ENCODE measurements at places on chromosomes 7 and 10. TPM values are rescaled to one million over a fixed set of nuclear protein-coding genes. Genes with fewer than 3 reads are reported as not detected.

Gene COL1A2
- total RNA-seq = 19.6 TPM

Gene GNGT1
- total RNA-seq = not detected

Gene COL17A1
- 0.88 TPM for total RNA-seq

Gene NPY
- total RNA-seq = not detected

Gene NKX2-3
- total RNA-seq = under 0.01 TPM

Gene LGI1
- total RNA-seq = not detected

Gene PIK3CG
- 5.3 TPM for total RNA-seq

Gene SLC29A4
- 3.0 TPM for total RNA-seq

Gene CRHR2
- total RNA-seq = not detected

Gene AGMO
- 1.9 TPM for total RNA-seq

Gene PYROXD2
- 1.6 TPM for total RNA-seq

Gene VAX1
- not detected for total RNA-seq

Gene HTR7
- under 0.01 TPM for total RNA-seq

Gene CYP3A7
- not detected for total RNA-seq

Gene TNS3
- 47.3 TPM for total RNA-seq

Gene MPP7
- total RNA-seq = 10.6 TPM

Gene GATA3
- 0.16 TPM for total RNA-seq
